ENCODE measurements at places on chromosomes 1 and 21. TPM values are rescaled to one million over a fixed set of nuclear protein-coding genes. Genes with fewer than 3 reads are reported as not detected.

Gene PDPN
- not detected for total RNA-seq

Gene CFAP107
- total RNA-seq = not detected

Gene PCAT6
- not detected for total RNA-seq

Gene C8A
- total RNA-seq = not detected

Gene FNDC5
- total RNA-seq = 0.10 TPM

Gene FMOD
- total RNA-seq = not detected

Gene S100A14
- not detected for total RNA-seq

Gene HSD11B1
- 0.10 TPM for total RNA-seq

Gene ZBED6
- 34.7 TPM for total RNA-seq

Gene VHLL
- not detected for total RNA-seq

Gene GBP2
- 161 TPM for total RNA-seq

Gene ZNF648
- not detected for total RNA-seq

Gene KCNAB2
- 66.3 TPM for total RNA-seq

Gene ZNF683
- 1.8 TPM for total RNA-seq

Gene MTR
- total RNA-seq = 34.7 TPM

Gene RRP1
- 10.0 TPM for total RNA-seq

Gene CTTNBP2NL
- total RNA-seq = 0.63 TPM

Gene CYP4A11
- total RNA-seq = not detected

Gene VTCN1
- not detected for total RNA-seq
